Stromal cell of bone marrow (primary cell): ENCODE measurements at places on chromosomes 16 and 17.

DNA sequence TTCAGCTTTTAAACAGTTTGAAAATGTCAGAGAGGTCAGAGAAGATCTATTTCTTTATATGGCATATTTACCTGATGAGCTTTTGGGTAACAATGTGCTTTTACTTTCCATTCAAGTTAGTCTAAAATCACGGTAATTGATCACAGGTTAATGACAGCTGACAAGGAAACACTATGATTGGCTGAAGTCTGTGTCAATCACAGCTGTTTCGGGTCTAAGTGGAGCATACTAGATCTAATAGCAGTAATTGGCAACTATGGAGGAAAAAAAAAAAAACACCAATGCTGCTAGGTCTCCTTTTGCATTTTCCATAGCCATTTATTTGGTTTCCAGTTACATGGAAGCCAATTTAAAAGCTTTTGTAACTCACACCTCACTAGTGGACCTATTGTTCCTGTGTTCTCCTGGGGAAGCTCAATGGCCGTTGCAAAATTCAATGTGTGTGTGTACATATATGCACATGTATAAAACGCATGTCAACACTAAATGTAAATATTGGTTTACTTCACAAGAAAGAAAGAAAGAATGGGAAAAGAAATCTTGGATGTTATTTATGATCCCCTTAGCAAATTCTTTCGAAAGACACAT, 568.3 kb upstream of the ZFHX3 start:
- DNase-seq, result peak; percentile 1

- no peak for DNase-seq
Observed at GRCh38 chr16:89187032-89187769, 13.1 kb downstream of the SLC22A31 start.

DNA sequence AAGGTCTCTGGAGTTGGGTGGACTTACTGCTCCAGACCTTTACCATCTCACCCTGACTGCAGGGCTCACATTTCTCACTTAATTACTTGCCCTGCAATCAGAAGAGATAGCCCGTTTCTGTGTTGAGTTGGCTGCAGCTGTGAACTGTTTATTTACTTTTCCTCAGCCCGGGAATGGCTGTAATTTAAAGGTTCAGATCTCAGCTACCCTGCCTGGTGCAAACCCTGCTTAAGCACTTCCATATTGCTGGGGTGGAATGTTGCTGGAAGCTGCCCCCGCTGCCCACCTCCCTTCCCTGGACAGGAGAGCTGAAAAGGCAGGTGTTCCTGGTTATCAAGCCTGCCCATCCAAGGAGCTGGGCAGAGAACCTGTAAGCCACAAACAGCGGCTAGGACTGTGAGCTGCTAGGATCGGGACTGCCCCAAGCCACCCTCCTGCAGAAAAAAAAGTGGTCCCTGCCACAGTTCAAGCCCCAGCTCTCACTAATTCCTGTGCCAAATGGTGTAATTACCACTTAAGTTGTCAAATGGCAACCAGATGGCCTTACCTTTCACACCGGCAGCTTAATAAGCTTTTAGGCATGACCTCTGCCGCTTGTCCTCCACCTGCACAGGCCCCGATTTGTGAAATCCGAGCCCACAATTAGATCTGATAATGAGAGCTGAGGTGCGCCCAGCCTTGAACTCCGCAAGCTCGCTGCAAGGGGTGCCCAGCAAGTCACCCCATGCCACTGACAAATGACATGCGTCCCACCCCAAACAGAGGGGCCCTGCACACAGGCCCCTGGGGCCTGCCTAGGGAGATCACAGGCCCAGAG, 269.8 kb downstream of the C16orf95 start:
- DNase-seq, result no peak

DNA sequence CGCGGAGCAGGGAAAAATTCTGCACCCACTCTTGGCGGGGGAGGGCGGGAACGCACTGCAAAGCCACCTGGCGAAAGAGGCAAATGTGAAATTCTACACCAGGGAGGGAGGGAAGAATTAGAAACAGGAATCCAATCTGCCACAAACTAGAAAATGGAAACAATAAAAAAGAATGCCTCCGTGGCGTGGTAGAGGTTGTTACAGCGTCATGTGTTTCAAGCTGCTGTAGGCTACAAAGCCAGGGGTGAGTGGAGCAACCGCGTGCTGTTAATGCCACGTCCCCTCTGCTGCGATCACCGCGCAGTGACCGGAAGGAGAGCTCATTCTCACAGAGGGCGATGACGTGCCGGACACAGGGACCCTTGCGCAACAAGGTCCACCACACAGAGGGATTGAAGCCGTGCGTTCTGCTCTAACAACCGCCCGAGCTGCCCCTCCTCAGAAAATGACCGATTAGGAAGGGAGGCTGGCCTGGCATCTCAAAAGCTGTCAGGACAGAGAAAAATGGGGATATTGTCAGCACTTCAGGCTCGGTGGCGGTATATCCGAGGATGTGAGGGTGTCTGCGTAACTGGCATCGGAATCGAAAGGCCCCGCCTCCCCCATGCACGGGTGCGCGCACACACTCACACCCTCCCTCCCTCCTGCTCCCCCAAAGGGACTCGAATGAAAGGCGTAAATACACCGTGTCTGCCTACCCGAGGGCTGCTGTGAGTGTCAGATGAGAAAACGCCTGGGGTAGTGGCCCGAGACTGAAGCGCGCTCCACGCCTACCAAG, 70.8 kb upstream of the TNRC6C start:
- peak; percentile 36 for DNase-seq
